NCI-H345 (cell line): ENCODE measurements at places on chromosomes 12 and 14.
A peak's percentile ranks its signal among the peaks of the same experiment; 100 is the strongest.

GRCh38 chr14:61545726-61546455 is 149.4 kb upstream of the HIF1A start:
- no peak for DNase-seq

- DNase-seq, result peak; percentile 82
These were observed 4.3 kb downstream of the STRAP start for GRCh38 chr12:15886372-15887042.

- DNase-seq, result no peak
These were observed 20.7 kb downstream of the LGR5 start for GRCh38 chr12:71460318-71460717.

DNA sequence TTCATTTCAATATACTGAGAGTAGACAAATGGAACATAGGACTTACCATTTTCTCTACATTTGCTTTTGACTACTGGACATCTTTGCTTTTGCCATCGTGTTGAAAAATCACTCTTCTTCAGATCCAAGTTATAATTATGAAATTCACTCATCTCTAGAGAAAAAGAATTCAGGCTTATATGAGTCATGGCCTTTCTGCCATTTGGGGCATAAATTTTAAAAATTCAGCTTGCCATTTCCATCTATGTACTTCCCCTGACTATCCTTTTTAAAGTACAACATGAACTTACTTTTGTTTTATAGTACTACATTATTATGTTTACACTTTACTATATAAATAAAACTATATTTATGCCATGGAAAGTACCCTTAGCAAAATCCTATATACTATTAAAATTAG is 3.0 kb downstream of the KLRK1 start:
- no peak for DNase-seq

- no peak for DNase-seq
These were observed 16.6 kb upstream of the SLC38A2 start for GRCh38 chr12:46389031-46389616.

DNA sequence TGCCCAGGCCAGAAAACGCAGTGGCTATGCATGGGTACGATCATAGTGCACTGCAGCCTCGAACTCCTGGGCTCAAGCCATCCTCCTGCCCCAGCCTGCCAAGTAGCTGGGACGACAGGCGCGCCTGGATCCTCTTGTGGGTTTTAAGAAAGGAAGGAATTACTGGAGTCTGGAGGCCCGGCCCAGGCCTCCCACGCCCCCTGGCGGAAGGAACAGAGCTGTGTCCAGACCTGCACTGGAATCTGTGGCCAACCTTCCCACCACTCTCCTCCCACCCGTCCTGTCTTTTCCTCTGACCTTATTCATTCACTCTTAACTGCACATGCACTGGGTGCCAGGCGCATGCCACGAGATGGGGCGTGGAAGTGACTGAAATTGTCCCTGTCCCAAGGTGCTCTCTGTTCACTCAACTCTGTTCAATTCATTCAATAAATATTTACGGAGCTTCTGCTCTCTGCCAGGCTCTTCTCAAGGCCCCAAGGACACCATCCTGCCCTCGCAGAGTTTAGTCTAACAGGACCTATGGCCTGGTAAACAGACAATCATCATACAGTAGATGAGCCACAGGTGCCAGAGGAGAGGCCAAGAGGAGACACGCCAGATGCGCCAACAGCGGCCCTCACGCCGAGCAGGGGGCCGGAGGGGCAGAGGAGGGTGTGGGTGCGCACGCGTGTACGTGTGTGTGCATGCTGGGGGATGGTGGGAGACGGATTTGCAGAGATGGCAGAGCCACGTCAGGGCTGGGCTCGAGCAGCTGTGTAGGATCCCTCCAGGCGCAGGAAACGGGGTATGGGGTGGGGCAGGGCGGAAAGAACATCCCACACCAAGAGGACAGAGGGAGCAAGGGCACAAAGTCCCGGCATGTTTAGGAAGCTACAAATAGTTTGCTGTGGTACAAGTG is 13.7 kb upstream of the TMEM106C start:
- no peak for DNase-seq

GRCh38 chr12:101097829-101098580 is 112.0 kb downstream of the SLC5A8 start:
- peak; percentile 78 for DNase-seq

GRCh38 chr12:13288501-13288900 is 92.0 kb downstream of the EMP1 start:
- no peak for DNase-seq

- DNase-seq, result no peak
These were observed 164.9 kb downstream of the NAV3 start for GRCh38 chr12:77995436-77996167.

GRCh38 chr12:74551291-74551690 is 13.7 kb downstream of the ATXN7L3B start:
- DNase-seq, result no peak

GRCh38 chr12:110561471-110562201 is 21.5 kb downstream of the PPTC7 start:
- DNase-seq, result no peak

DNA sequence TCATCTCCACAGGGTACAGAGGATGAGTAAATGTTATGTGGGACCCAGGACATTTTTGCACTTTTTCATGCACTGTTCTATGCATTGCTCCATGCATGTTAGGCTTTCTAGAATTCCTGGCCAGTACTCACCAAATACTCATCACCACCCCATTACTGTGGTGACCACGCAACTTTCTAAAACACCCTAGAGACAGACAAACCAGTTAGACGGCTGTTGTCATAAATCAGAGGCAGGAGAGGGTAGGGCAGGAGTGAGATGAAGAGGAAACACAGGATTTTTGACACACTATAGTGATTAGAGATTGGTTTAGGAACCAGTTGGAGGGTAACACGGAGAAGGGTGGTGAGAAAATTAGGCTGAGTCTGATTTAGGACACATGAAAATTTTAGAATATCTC is 59.3 kb downstream of the IFNG start:
- DNase-seq, result no peak

- DNase-seq, result no peak
These were observed 267.4 kb downstream of the ADAMTS20 start for GRCh38 chr12:43284486-43285158.
